ENCODE measurements at places on chromosomes 1 and 21.

DNA sequence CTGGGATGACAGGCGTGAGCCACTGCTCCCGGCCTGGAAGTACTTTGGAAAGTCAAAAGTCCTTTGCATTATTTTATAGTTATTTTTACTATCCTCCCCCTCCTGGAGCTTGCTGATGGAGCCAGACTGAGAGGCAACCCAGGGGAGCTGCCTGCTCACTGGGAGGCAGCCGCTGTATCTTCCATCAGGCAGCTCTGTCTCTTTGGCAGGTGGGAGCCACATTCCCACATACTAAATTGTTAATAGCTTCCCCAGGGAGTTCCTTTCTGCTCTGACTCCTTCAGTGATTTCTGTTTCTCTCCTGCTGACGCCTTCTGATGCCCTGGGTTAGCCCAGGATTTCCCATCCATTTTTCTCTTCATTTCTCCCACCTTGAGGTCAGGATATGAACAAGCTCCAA, 4.9 kb upstream of the OPRD1 start:
- DNase-seq: no peak

DNA sequence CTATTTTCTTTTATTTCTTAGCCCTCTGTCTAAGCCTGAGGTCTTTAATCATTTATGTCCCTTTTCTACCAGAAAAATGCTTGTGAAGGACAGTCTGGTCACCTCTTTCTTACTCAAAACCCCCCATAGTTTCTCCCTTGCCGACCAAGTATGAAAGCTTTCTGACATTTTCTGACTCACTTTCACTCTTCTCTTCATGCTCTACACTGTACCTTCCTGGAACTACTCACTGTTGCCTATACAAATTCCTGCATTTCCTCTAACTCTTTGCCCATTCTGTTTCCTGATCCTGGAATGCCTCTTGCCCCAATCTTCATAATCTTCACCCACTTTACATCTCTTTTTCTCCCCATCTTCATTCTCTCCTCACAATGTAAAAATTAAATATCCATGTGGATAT, 380.0 kb downstream of the HHIPL2 start:
- DNase-seq: peak; percentile 13

DNA sequence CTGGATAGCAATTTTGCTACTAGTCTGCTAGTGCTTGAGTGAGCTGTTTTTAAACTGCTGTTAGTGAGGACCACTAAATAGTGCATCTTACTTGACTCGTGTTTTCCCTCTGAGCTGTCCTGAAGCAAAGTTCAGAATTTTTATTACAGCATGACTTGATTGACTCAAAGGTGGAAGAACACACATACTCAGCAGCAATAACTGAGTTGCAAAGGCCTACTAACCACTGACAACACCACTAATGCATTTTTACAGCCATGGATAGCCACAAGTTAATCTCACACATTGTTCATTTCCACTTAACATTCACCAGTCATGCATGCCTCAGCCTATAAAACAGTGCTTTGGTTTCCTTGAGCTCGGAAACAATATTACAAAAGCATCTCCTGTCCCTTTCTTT, 148.7 kb downstream of the RUNX1 start:
- DNase-seq: peak; percentile 87

DNA sequence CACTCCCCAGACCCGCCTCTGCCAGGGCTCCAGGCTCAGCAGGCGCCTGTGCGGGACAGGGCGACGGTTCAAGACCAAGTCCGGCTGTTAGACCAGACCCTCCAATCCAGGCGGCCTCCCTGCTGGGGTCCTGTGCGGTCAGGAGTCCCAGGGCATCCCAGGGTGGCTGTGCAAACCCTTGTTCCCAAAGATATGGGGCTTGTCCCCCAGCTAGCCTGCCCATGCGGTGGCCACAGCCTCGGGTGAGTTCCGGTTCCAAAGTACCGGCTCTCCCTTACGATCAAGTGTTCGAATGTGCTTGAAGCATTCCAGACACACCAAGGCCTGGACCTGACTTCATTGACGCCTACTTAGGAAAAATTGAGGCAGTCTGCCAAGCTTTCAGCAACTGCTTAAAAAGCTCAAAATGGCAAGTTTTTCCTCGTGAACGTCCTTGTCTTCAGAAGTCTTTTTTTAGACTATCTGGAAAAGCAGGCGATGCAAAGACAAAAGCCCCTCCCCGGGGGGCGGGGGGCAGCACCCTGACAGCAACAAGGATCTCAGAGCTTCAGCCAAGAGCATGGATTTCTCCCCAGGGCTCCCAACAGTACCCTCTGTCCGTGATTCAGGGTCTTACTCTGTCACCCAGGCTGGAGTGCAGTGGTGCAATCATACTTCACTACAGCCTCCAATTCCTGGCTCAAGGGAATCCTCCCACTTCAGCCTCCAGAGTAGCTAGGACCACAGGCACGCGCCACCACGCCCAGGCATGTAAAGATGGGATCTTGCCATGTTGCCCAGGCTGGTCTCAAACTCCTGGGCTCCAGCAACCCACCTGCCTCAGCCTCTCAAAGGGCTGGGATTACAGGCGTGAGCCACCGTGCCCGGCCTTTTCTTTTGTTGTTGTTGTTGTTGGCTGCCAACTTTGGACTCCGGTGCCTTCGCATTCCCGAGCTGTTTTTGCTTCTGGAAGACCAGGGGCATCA, 2.3 kb downstream of the FAAP20 start:
- peak; percentile 67 for DNase-seq

DNA sequence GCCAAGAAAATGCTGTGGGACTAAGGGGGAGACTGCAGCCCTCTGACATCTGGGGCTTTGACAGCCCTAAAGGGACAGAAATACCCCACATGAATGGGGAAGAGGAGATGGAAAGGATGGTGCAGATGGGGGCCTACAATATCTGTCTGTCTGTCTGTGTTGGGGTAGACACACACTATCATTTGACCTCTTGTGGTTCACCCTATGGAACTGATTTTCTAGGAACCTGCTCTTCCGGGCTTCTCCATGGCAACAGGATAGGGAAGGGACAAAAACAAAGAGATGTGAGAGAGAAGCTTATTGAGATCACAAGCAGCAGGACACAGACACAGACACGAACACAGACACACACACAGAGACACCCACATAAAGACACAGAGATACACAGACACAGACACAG, 17.1 kb downstream of the KIF21B start:
- DNase-seq: no peak

DNA sequence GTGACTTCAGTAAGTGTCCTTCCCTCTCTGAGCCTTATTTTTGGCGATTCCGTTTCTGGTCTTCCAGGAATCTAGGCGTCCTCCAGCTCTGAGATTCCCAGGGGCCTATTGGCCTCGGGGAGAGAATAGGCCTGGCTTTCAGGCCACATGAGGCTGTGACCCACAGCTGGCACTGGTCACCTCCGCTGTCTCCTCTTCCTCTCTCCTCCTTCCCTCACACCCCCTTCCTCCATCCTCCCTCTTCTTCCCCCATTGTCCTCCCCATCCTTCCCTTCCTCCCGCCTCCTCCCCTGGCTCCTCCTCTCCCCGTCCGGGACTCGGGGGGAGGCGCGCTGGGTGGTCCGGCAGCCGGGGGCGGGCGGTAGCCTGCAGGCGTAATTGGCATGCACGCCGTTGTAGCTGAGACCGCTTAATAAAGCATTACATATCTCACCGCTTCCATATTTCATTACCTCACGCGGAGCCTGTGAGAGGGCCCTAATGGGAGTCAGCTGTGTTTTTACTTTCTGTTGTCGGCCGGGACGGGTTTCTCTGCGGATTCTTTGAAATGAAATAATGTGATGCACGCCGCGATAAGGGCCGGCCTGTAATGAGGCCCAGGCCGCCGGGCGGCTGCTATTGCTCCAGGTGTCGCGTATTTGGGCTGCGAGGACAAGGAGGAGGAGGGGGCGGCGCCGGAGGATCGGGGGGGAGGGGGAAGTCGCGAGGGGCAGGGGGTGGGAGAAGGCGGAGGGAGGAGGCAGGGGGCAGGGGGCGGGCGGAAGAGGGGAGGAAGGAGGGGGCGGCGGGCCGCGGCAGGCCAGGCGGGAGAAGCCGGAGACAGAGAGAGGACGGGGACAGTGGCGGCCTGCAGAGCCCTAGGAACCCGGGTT, 95.3 kb downstream of the FOXD2 start:
- DNase-seq: peak; percentile 76

GRCh38 chr21:43340491-43341377, 86.2 kb downstream of the SIK1 start:
- DNase-seq: peak; percentile 87

DNA sequence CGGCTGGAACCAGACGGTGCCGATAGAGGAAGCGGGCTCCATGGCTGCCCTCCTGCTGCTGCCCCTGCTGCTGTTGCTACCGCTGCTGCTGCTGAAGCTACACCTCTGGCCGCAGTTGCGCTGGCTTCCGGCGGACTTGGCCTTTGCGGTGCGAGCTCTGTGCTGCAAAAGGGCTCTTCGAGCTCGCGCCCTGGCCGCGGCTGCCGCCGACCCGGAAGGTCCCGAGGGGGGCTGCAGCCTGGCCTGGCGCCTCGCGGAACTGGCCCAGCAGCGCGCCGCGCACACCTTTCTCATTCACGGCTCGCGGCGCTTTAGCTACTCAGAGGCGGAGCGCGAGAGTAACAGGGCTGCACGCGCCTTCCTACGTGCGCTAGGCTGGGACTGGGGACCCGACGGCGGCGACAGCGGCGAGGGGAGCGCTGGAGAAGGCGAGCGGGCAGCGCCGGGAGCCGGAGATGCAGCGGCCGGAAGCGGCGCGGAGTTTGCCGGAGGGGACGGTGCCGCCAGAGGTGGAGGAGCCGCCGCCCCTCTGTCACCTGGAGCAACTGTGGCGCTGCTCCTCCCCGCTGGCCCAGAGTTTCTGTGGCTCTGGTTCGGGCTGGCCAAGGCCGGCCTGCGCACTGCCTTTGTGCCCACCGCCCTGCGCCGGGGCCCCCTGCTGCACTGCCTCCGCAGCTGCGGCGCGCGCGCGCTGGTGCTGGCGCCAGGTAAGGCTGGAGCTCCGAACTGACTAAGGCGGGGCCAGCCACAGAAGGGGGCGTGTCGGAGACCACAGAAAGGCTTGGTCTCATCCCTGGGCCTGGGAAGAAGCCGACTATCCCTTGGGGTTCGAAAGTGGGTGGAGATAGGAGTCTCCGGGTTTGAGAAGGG, 486 bp downstream of the SLC27A3 start:
- peak; percentile 53 for DNase-seq

GRCh38 chr1:222454782-222455181, 93.1 kb downstream of the HHIPL2 start:
- no peak for DNase-seq

GRCh38 chr1:220922951-220923350, 43.7 kb downstream of the HLX start:
- DNase-seq: no peak

- DNase-seq: peak; percentile 60
Observed at GRCh38 chr1:236795757-236796667, 920 bp downstream of the MTR start.

- DNase-seq: no peak
Observed at GRCh38 chr1:113416496-113416895, 26.2 kb downstream of the MAGI3 start.

DNA sequence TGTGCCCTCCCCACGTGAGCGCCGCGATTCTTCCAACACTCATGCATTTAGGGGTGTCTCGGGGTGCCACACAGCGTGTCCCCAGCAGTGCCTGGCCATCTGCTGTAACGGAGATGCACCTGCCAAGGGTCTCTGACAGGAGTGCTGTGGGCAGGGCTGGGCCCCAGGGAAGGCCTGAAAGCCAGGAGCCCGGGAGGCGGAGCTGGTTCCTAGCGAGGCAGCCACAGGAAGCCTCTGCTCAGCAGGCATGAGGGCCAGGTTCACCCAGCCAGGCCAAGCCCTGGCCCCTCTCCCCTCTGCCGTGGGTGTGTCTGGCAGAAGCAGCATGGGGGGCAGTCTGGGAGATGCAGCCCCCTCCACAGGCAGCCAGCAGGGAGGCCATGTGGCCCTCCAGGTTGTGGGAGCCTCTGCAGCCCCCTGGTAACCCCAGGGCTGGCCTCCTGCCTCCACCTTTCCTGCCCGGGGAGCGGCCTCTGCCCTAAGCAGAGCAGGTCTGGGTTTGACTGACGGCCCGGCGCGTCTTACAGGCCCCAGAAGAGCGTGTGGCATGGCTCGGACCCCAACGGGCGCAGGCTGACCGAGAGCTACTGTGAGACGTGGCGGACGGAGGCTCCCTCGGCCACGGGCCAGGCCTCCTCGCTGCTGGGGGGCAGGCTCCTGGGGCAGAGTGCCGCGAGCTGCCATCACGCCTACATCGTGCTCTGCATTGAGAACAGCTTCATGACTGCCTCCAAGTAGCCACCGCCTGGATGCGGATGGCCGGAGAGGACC, 30.4 kb downstream of the SLC19A1 start:
- DNase-seq: no peak

DNA sequence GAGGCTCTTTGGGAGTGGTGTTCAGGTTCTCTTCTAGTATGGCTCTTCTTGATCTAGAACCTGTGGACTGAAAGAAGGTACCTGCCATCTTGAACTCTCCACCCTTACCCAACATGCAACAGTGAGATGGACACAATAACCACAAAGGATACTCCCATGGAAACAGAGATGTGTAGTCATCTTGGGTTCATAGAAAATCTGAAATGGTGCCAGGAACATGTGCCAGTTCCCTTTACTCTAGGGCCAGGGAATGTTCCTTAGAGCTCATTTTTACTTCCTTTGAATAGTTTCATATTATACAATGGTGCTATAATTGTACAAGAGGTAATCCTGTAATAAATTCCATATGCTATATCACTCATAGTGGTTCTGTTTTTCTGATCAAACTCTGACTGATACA, 13.2 kb upstream of the SCYL3 start:
- peak; percentile 25 for DNase-seq

- peak; percentile 71 for DNase-seq
Observed at GRCh38 chr1:168145184-168146159, 8.7 kb upstream of the GPR161 start.

GRCh38 chr1:112429749-112430148, 33.7 kb downstream of the CTTNBP2NL start:
- no peak for DNase-seq

DNA sequence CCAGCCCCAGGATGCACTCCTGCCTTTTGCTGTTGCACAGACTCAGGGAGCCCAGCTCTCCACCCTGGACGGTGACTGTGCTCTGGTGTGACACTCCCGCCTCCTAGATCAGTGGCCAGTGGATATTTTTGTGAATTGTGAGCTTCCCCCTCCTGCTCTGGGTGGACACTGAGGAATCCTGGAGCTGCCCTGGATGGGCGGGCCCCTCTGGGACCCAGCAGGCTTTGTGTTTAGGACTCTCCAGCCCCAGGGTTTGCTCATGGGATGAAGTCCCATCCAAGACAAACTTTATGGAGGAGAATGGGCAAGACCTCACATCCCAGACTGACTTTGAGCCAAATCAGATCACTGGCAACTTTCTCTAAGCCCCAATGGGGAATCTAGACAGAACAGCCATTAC, 16.1 kb downstream of the SLC6A9 start:
- DNase-seq: no peak

DNA sequence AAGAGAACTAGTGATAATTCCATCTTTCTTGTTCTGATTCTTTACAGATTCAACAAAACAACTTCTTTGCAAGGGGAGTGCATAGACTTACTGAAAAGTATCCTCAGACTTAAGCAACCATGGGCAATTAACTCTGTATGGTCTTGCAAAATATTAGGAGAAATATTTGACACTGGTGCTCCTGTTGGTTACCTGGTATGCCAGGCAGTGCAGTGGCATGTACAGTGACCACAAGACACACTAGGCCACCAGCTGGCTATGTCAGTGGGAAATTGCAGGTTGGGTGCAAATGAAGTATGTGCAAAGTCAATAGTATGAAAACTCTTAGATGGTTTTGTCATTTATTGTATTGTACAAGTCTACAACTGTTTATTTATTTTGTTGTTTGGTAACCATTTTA, 34.5 kb downstream of the EPS15 start:
- DNase-seq: peak; percentile 44

Data from amniotic epithelial cell (primary cell).